ENCODE measurements at places on chromosomes 1 and 21.

- DNase-seq, result no peak
Observed at GRCh38 chr1:245600658-245601057, 445.9 kb downstream of the KIF26B start.

DNA sequence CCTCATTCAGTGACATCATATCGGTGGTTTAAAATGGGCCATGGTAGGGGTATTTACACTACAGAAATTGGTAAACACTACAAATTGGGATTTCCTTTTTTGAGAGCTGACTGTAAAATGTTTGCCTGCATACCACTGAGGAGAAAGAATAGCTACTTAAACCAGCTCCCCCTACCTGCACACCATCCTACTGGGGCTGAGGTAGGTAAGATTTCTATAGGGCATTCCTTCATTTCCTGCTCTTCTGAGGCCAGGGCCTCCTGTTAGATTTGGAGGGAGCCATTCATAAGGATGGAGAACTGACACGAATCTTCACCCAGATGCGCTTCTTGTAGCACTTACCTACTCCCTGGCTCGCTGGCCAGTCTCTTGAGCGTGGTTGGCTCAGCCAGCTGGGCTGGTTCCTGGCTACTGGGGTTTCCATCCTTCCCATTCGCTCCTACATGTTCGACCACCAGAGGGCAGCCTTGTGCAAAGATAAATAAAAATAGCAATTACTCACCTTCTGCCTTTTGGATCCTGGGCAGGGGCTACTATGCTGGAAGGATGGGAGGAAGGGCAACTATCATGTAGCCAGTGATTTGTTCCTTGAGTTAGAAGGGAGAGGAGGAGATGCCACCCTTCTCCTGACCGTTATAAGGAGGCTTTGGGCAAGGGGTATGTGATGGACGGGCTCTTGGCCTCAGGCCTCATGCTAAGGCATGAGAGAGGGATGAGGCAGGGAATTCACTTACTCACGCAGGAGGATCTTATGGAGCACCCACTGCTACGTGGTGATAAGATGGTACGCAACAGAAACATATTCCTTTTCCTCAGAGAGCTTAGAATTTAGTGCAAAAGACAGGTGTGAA, 10.7 kb downstream of the OPTC start:
- DNase-seq, result peak; percentile 89

DNA sequence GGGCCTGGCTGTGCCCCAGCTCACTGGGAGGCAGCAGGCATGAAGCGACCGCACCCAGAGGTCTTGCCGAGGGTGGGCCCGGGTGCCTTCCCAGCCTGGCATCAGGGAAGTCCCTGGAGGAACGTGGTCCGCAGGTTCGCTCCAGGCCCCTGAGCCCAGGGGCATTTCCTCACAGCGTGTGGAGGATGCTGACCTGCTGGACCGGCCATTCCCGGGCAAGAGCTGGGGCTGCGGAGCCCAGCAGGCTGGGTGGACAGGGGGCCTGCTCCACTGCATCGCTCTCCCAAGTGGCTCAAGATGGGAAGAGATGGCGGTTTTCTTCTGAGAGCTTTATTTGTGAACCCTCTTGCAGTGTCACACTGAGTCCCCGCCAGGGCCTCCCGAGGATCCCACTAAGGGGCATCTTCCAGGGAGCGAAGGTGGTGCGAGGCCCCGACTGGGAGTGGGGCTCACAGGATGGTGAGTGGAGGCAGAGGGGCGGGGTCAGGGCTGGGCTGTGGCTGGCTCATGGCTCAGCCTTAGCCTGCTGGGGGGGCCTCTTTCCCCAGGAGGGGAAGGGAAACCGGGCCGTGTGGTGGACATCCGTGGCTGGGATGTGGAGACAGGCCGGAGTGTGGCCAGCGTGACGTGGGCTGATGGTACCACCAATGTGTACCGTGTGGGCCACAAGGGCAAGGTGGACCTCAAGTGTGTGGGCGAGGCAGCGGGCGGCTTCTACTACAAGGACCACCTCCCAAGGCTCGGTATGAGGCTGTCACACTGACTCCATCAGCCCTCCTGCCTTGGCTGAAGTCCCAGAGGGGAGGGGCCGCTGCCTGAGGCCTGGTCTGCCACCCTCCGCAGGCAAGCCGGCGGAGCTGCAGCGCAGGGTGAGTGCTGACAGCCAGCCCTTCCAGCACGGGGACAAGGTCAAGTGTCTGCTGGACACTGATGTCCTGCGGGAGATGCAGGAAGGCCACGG, 7.2 kb upstream of the MMP23B start:
- no peak for DNase-seq

DNA sequence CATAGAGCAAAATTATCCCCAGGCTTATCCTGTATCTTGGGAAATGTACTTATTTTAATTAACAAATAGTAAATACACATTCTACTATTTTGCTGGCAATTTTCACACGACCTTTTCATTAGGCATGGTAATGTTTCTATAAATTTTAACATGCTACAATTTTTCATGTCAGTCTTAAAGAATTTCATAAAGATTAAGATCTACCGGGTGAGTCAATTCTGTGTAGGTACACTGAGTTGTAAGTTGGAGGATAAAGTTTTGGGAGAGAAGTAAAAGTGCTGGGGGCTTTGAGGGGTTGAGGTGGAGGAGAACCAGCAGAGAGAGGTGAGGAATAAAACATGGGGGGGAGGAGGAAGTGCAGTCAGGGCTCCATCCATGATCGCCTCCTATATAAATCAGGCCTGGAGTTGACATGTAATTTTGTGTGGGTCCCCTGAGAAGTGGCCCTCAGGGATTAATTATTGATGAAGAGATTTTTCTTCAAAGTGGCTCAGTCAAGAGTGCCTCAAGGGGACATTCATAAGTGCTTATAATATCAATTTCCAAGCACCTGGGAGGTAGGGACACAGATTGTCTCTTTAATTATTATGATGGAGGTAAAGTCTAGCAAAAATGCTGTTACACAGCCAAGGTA, 7.2 kb downstream of the DPYD start:
- DNase-seq, result no peak

GRCh38 chr1:53583021-53583867, 124.0 kb downstream of the DMRTB1 start:
- DNase-seq, result no peak

- no peak for DNase-seq
Observed at GRCh38 chr21:37087188-37087587, 14.1 kb downstream of the TTC3 start.

DNA sequence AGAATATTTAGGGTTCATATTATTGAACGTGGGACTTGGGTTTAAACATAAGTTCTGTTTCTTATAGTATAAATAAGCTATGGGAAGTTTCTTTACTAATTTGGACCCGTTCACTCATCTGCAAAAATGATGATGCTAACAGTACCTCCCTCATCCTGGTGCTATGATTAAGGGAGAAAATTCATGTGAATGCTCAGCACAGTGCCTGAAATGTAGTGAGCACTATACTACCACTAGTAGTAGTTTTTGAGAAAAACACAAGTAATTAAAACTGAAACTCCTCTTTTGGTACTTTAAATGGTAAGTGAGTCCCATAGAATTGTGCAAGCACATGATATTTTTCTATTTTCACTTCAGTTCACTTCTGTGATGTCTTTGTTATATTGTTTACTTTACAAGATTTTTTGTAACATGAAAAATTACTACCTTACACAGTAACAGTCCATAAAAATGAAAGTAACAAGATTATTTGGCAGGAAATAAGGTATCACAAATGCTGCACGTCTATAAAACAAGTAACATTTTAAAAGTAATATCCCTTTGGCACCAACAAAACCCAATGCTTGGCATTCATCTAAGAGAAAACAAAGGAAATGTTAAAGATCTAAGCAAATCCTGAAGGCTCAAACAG, 11.3 kb upstream of the PTPRC start:
- DNase-seq, result no peak

GRCh38 chr1:31208361-31208945, 31.2 kb downstream of the NKAIN1 start:
- no peak for DNase-seq

GRCh38 chr1:231885209-231885854, 258.7 kb downstream of the DISC1 start:
- DNase-seq, result no peak

DNA sequence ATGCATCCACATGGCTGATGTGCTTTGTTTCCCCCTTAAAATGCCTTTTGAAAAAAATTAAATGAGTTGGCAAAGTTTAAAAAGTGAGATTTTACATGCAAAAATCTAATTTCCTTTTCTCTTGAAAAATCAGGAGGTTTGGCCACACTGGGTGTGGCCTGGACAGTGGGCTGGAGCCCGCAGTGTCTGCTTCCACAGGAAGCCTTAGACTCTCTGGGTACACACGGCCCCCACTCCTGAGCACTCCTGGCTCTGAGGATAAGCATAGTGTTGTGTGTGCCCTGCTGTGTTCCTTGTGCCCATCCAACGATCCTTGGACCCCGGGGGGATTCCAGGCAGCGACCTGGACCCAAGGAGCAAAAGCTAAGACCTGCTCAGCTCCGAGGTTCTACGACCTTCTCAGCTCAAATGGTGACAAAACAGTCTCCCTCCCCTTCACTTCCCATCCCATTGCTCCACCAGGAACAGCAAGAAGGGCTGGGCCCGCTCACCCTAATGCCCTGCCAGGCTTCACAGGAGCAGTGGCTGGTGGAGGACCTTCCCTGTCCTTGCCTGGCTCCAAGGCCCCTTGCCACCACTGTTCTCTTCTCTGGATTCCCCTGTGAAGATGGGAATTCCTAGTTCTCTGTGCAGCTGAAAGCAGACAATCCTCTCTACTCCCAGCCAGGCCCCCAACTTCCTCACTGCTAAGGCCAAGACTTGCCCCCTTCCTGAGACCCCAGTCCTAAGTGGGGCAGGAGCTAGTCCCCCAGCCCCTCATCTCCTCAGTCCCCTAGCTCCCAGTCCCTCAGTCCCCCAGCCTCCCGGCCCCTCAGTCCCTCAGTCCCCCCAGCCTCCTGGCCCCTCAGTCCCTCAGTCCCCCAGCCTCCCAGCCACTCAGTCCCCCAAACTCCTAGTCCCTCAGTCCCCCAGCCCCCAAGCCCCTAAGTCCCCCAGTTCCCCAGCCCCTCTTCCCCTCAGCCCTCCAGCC, 395.8 kb downstream of the PTPRU start:
- no peak for DNase-seq

- no peak for DNase-seq
Observed at GRCh38 chr1:84462118-84462517, 16.9 kb upstream of the RPF1 start.

DNA sequence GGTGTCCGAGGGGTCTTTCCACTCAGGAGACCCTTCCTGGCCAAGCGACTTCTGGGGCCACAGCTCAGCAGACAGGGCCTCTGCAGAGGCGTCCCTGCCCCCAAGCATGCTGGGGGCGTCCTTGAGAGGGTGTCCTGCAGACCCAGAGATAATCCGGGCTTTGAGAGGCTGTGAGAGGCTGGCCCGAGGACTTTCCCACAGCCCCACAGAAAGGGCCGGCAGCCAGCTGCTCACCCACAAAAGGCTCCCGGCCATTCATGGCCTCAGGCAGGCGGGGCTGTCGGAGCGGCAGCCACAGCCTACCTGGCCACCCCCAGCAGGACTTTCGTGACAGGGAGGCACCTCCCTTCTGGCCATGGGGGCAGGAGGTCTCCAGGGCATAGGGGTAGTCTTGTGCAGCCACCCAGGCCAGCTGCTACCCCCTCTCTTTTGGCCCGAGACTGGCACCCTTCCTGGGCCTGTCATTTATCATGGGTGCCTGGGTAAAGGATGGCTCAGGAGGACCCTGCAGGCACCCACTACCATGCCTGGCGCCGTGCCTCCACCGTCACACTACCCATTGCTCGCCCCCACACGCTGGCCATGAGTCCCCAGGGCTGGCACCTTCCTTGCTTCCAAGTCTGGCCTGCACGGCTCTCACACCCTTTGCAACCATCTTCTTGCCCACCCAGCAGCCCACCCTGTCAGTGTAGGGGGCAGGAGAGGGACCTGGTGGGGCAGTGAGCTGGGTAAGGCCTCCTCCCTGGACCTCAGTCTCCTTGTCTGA, 11.1 kb upstream of the TNFRSF14 start:
- DNase-seq, result no peak

GRCh38 chr1:178716111-178716510, 8.9 kb upstream of the RALGPS2 start:
- no peak for DNase-seq

DNA sequence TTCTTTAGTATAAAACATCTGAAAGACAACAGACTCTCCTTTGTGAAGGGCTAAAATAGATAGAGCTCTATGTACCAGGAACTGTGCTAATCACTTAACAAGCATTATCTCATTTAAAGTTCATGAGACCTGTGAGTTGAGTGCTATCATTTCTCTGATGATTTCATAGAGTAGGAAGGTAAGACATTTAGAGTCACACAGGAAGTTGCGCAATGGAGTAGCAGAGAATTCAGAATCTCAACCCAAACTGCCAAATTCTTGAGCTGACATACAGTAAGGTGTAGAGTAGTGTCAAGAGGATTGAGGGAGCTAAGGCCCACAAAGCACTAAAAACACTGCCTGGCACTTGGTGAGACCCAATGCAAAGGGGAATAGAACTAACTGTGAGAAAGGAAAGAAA, 384.3 kb downstream of the NTNG1 start:
- no peak for DNase-seq

DNA sequence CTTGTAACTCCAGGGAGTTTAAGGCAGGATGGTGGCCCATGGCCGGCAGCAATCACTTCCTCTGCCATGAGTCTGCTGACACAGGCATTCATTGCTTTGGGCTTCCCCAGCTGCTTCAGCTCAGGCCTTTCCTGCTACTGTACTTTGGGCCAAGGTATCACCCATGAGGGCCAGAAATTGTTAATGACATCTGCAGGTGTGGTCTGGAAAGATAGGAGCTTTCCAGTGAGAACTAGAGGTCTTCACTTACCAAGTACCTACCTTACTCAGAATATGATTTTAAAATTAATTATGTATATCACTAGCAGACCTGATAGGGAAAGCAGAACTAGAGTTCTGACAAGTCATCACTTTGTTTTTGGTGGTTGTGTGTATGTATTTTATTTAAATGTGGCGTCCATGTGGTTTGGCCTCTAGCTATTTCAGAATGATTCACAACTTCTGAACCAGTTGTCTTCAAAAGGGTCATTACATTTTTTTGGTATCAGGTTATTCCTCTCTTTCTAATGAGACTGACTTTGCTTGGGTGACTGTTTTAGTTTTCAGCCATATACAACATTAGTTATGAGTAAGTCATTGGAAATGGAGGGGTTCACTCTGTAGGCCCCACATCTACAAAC, 2.7 kb downstream of the RGL1 start:
- no peak for DNase-seq

DNA sequence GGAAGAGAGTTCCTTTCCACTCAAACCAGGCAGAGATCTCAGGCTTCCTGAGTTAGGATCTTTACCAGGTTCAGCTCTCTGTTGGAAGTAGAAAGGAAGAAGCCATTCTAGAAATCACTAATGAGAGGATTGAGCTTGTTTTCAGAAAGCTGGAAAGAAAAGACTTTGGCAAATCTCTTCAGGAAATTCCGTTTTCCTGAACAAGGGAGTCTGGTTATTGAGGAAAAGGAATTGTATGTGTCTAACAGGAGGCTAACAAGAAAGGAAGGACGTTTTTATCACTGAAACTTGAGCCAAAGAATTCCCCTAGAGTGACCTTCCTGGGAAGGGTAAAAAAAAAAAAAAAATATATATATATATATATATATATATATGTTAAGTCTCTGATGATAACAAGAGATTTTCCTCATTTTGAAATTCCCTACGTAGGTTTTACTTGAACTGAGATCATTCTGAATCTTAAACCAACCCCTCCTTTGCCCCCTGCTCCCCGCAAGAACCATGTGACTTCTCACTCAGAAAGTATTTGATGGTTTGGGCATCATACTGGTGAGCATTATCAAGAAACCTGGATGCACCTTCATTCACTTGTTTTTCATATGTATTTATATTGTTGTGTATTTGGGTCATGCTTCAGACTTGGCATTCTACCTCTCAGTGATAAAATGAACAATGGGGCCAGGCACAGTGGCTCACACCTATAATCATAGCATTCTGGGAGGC, 98.4 kb upstream of the BMP8A start:
- DNase-seq, result no peak
